ENCODE measurements at places on chromosomes 12 and 14.

GRCh38 chr12:62860020-62860419, 74.9 kb downstream of the PPM1H start:
- DNase-seq: peak; percentile 37

DNA sequence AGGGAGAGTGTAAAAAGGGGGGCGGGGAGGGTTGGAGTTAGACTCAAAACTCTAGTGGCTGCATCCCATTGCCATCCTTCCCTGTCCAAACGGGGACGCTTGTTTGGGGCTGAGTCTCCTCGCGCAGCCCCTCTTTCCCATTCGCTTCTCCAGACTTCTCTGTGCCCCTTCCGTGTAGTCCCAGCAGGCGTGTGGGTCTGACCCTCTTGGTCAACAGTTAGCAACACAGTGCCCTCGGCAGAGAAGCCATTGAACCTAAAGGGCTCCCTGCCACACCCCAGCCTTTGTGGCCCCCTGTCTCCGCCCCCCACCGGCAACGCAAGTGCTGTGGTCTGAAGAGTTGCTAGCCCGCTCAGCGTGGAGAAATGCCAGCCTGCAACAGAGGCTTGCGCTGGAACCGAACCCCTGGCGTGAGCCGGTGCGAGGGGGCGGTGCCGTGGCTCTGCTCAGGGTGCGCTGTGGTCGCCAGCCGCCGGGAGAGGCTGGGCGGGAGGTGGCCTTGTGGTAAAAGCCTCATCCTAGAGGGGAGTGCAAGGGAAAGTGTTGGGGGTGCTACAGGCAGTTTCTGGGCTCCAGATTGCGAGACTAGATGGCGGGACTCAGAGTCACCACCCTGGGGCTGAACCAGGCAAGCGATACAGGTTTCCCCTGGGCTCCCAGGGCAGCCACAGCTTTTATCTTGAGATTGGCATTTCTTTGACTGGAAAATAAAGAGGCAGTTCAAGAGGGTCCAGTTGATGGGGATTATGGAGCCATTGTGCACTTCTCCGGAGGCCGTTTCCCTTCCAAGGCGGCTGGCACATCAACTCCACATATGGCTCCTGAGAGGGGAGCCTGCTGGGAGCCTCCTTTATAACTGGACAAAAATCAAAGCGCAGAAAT, 2.1 kb downstream of the PLXNC1 start:
- no peak for DNase-seq

- no peak for DNase-seq
Measured at GRCh38 chr12:2672863-2673262, 121.9 kb upstream of the FKBP4 start.

- no peak for DNase-seq
Measured at GRCh38 chr14:64654901-64655300, 49.3 kb upstream of the PLEKHG3 start.

Data from ACHN (cell line).